ENCODE measurements at places on chromosomes 16 and 17. TPM values are rescaled to one million over a fixed set of nuclear protein-coding genes. Genes with fewer than 3 reads are reported as not detected.

DNA sequence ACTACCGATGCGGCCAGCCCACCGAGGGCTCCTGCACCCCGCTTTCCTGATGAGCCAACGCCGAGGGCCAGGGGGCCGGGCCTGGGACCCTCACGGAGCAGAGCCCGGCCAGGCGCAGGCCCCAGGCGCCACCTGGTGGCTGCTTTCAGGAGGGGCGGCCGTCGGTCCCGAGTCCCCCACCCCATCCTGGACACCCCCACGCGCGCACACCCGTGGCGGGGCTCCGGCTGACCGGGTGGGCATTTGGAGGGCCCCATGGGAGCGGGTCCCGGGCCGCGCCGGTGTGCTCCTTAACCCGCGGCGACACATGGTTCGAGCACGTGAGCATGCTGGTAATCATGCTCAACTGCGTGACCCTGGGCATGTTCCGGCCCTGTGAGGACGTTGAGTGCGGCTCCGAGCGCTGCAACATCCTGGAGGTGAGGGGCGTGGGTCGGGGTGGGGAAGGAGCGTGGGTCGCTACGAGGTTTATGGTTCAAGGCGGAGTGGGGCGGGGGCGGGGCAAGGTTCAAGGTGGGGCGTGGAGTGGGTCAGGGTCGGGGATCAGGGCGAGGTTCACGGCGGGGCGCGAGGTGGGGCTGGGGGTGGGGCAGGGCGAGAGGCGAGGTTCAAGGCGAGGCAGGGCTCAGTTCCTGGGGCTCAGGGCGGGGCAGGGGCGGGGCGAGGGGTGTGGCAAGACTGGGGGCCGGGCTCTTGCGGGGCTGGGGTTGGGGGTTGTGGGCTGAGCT, 30.2 kb downstream of the TPSG1 start:
- no peak for DNase-seq

GRCh38 chr17:4719684-4720221, 9.3 kb downstream of the ARRB2 start:
- DNase-seq: no peak

DNA sequence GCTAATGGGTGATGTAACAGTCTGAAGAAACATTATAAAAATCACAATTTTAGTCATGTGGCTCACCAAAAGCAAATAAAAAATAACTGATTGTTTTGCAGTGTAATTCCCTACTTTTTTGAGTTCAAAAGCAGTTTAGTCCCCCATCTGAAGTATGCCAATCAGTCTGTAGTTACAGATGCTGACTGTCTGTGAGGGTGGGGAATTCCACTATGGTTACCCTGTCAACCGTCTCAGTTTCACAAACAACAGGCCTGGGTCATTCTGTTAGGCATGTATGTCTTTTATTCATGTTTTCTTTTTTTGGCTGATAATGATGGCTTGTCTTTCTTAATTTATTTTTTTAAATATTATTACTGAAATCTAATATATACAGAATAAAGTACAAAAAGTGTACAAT, 69.3 kb downstream of the STXBP4 start:
- no peak for DNase-seq

DNA sequence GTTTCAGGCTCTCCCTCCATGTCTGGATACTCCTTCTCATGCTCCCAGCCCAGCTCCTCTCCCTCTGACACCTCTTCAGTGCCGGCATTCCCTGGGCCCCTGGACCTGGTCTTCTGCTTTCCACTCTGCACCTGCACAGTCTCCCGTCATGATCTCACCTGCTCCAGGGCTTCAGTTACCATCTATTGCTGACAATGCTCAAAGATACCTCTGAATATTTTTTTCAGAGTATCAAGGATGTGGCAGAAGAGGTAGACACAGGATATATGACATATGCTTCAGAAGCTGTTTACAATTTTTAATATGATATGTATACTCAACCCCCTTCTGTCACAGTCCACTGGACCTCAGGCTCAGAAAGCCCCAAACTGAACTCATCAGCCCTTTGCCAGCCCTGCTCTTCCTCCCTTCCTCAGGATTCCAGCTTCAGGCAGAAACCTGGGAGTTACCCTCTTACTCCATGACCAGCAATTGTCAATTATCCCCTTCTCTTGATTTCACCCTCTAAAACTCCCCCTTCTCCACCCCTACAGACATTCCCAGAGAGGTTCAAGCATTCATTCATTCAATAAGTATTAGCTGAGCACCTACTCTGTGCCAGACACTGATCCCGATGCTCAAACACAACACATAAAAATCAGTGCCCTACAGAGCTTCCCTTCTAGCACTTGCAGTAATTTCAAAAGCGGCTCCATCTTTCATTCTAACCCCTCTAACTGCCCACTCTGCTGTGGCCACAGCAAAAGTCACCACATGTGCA, 7.8 kb upstream of the MLLT6 start:
- DNase-seq: no peak

- no peak for DNase-seq
Observed at GRCh38 chr17:19248928-19249574, 11.9 kb downstream of the EPN2 start.

GRCh38 chr16:47142486-47142820, 1.3 kb downstream of the NETO2 start:
- no peak for DNase-seq

DNA sequence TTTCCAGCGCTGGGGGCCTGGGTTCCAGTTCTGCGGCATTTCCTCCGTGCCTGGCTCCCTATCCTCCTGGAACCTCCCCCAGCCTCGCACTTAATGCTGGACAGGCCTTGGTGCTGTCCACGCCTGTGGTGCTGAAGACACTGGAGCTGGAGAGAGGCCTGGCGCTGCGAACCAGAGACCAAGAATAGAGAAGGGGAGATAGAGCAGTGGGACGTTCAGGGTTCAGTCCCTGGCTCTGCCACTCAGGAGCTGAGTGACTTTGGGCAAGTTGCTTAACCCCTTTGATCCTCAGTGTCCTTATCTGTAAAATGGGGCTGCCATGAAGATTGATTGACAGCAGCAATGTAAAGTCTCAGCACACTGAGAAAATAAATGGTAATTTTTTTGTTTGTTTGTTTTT, 11.9 kb downstream of the SBK1 start:
- DNase-seq: no peak

Gene SOX15
- total RNA-seq: 0.35 TPM
